Left forelimb (tissue), 1 donor: ENCODE measurements at places on chromosomes 16 and 17.

DNA sequence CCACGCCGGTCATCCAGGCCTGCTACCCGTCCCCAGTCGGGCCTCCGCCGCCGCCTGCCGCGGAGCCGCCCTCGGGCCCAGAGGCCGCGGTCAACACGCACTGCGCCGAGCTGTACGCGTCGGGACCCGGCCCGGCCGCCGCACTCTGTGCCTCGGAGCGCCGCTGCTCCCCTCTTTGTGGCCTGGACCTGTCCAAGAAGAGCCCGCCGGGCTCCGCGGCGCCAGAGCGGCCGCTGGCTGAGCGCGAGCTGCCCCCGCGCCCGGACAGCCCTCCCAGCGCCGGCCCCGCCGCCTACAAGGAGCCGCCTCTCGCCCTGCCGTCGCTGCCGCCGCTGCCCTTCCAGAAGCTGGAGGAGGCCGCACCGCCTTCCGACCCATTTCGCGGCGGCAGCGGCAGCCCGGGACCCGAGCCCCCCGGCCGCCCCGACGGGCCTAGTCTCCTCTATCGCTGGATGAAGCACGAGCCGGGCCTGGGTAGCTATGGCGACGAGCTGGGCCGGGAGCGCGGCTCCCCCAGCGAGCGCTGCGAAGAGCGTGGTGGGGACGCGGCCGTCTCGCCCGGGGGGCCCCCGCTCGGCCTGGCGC lies 2.4 kb downstream of the HIC1 start:
- DNase-seq: no peak

DNA sequence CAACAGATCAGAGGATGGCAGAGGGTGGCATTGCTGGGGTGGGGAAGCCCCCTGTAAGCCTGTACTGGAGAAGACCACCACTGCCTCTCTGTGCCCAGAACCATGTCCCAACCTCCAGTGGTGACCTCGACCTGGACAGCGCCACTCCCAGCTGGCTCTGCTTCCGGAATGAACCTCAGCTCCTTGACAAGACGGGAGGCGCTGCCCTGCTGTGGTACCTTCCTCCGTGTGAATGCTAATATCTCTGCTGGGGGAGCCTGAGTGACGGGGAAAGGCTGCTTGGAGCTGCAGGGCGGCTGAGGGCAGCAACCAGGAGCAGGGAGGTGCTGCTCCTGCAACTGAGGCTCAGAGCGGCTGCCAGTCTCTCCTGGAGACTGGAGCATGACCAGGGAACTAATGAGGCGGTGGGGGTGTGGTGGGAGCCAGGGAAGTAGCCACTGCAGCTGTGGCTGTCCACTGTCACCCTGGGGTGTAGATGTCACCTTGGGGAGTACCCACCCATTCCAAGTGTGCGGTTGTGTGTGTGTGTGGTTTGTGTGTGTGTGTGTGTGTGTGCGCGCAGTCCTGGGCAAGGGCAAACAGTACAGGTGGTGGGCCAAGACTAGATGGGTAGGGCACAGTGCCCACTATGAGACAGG lies 6.2 kb downstream of the PRCD start:
- no peak for DNase-seq

DNA sequence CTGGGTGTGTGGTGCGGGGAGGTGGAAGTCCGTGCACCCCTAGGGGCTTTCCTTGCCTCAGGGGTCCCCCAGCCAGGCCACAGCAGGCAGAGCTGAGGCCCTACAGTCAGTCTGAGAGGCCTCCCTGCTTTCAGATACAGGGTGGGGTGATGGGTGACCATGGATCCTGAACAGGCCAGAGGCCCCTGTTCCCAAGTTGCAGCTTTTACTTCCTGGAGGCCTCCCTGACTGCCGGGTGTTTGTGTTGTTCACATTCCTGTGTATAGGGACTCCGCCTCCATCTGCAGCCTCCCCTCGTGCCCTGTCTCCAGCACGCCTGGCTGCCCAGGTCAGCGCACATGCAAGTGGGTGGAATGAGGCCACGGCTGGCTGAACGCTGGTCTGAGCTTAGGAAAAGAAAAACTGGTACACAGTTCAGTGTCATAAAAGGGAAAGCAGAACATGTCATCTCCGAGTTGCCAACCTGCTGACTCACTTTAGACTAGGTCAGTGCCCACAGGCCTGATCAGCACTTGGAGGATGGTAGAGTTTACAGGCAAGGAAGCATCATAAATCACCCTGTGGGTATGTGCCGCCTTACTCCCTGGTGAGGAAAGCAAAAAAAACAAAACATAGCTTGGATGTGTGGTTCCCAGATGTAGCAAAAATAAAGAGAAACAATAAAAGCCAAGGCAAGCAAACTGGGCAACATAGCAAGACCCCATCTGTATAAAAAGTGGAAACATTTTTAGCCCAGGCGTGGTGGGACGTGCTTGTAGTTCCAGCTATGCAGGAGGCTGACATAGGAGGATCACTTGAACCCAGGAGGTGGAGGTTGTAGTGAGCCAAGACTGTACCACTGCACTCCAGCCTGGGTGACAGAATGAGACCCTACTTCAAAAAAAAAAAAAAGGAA lies 6.2 kb upstream of the SLC7A6 start:
- no peak for DNase-seq

- no peak for DNase-seq
Measured at GRCh38 chr17:28117304-28117703, 74.8 kb downstream of the NLK start.

GRCh38 chr16:47538472-47538871 lies 77.3 kb downstream of the PHKB start:
- no peak for DNase-seq

DNA sequence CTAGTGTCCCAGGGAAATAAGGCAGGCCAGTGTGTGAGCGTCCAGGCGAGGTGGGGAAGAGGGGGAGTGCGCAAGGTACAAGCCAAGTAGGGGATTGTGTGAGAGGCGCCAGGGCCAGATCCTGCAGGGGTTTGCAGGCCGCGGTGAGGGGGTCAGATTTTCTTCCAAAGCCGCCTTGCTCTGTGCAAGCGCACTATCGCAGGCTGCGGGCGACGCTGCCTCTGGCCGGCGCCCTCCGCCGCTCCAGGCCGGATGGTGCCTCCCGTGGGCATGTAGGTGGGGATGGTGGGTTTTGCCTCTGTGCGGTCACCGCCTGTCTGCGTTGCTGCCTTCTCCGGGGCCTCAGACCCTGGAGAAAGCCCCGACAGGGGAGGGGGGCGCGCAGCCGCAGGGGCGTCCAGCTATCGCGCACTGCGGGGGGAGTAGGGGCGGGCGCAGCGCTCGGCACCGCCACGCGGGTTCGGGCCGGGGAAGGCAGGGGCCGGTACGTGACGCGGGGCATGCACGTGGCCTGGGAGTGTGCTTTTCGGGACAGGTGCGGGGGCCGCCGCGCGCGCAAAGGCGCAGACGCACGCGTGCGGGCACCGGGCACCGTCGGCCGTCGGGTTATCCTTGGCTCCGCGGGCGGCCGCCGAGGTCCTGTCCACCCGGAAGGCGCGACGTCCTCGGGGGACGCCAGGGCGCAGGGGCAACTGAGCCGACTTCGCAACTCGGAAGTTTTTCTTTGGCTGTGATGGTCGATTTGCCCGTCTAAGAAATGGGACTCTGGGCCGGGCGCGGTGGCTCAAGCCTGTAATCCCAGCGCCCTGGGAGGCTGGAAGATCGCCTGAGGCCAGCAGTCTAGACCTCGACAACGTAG lies 1.1 kb upstream of the HAPSTR1 start:
- DNase-seq: peak; percentile 74

DNA sequence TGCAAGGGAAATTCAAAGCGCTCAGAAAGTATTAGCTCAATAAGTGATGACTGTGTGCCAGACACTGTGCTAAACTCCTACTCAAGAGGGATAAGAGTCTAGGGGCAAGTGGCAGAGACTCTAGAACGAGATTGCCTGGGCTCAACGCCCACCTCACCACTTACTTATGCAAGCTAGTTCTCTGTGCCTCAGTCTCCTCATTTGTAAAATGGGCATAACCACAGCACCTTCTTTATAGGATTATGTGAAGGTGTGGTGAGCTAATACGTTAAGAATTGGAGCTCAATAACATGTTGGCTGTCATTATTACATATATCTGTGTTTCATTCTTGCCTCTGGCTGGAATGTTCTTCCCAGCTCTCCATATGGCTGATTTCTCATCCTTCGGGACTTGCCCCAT lies 15.4 kb downstream of the DEXI start:
- DNase-seq: no peak

- no peak for DNase-seq
Measured at GRCh38 chr17:28929787-28930186, 21.5 kb downstream of the PHF12 start.

DNA sequence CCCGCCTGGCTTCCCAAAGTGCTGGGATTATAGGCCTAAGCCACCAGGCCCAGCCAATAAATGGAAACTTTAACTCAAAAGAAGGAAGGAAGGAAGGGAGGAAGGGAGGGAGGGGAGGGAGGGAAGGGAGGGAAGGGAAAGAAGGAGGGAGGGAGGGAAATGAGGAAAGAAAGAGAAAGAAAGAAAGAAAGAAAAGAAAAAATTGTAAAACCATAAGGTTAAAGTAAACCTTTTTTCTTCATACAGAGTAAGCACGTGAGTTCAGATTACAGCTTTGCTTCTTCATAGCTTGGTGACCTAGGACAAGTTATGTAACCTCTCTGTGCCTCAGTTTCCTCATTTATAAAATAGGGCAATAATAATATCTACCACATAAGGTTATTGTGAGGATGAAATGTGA lies 26.0 kb downstream of the LRRC37B start:
- DNase-seq: no peak

GRCh38 chr16:87391324-87391949 lies 699 bp upstream of the MAP1LC3B start:
- DNase-seq: no peak

GRCh38 chr16:29975134-29975538 lies 1.5 kb downstream of the TAOK2 start:
- DNase-seq: peak; percentile 22

DNA sequence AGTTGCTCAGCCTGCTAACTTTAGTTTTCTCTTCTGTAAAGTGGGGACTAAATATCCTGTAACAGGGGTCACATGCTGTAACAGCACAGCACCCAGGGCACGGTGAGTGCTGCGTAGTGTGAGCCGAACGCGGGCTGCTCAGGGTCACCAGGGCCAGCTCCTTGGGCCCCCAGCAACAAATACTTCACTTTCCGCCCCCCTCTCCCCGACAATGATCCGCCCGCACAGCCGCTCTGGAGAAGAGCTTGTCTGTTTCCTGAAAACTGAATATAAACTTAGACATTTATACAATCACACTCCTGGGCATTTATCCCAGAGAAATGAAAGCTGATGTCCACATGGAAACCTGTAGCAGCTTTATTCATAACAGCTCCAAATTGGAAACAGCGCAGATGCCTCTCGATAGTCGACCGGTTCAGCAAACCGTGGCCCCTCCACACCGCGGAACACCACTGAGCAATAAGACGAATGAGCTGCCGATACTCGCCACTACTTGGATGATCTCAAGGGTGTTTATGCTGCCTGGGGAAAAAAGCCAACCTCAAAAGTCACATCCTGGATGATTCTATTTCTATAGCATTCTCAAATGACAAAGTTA lies 267.2 kb downstream of the PARN start:
- no peak for DNase-seq

- DNase-seq: no peak
Measured at GRCh38 chr16:31043898-31044481, 10.6 kb downstream of the STX4 start.

DNA sequence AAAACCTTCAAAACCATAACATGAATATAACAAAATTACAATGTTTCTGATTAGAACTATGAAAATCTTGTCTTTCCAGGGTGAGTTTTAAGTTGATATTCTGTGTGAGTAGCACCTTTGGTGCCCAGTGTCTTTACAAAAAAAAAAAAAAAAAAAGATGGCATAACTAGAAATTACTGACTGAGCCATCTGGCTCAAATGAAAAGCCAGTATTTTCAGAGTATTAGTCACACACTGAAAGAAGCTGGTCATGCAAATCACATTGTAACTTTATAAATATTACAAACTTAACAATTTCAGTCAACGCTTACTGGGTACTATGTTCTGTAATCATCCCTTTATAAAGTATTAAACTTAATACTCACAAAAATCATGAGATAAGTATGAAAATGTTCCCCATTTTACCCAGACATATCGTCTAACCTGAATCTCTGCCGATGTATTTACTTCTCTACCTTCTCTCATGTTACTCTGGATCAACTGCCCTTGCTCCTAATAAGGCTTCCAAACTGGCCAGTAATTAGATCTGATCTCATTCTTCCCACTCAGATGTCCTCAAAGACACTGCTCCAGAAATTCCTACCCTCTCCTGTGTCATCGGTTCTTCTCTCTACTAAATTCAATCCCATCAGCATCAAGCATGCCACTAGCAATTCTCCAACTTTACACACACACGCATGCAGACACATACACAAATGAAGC lies 25.4 kb downstream of the UBE2G1 start:
- DNase-seq: no peak

GRCh38 chr16:5064915-5065314 lies 841 bp downstream of the C16orf89 start:
- DNase-seq: no peak

DNA sequence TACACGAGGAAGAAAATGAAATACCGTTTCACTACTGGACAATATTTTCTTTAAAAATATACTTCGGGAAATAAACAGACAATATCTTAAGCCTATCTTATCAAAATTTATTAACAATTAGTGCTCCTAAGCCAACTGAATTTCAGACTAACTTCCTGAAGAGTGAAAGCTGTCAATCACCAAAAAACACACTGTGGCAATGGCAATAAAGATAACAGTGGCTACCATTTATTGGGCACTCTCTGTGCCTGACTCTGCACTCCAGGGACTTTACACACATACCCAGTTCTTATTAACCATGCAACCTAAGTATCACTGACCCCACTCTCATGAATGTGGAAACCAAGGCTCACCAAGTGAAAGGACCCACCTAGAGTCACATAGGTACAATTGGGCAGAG lies 83.7 kb downstream of the NCOR1 start:
- no peak for DNase-seq

- DNase-seq: no peak
Measured at GRCh38 chr16:67910158-67910557, 17.1 kb downstream of the PSKH1 start.

DNA sequence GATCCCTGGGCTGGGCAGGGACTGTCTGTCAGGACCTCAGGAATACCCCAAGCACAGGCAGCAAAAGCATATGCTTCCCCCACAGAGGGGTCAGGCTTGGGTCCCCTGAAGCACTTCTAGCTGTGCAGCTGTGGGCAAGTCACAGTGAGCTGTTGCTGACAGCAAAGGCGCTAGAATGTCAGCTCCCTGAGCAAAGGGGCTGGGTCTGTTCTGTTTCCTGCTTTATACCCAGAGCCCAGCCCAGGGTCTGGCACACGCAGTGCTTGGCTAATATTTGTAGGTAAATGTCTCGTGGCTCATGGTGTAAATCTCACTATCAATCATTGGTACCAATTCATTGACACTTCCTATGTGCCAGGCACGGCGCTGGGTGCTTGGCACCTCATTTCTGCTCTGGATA lies 16.6 kb upstream of the MPRIP start:
- DNase-seq: no peak
